ENCODE measurements at places on chromosomes 6 and 20. TPM values are rescaled to one million over a fixed set of nuclear protein-coding genes. Genes with fewer than 3 reads are reported as not detected.

TBCC gene
- 25.6 TPM for total RNA-seq

HLA-DQB1 gene
- total RNA-seq, result 39.2 TPM

SRPK1 gene
- 91.0 TPM for total RNA-seq

PPIL6 gene
- 1.0 TPM for total RNA-seq

NT5E gene
- 0.33 TPM for total RNA-seq

MOG gene
- total RNA-seq, result 0.55 TPM

CLPSL1 gene
- total RNA-seq, result not detected

SLC2A4RG gene
- total RNA-seq, result 37.9 TPM

ZBP1 gene
- total RNA-seq, result not detected

TMEM200A gene
- 6.4 TPM for total RNA-seq

DNA sequence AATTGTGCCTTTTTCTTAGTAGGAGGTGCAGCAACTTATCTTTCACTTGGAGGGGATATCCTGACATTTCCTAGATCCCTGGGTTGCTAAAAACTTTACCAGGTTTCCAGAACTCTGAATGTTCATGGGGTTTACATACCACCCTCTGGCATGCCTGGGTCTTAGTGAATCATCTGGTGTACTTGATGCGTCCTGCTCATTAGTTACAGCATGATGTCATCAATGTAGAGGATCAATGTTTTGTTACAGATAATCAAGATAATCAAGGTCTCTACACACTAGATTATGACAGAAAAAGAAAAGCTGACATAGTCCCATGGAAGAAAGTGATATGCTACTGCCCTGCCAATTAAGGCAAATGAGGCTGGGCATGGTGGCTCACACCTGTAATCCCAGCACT lies 27.0 kb downstream of the FITM2 start:
- no peaks in the 10 kb centered on the region for H3K27me3 ChIP-seq
- no peak for DNase-seq
- H3K27ac ChIP-seq, result no peak overlapping the region
- H3K36me3 ChIP-seq, result no peaks in the 10 kb centered on the region
- no peaks in the 10 kb centered on the region for H3K4me1 ChIP-seq

GRCh38 chr6:26032340-26033084 lies 54.7 kb upstream of the HFE start:
- H3K27me3 ChIP-seq, result no peaks in the 10 kb centered on the region
- H3K4me1 ChIP-seq, result no peaks in the 10 kb centered on the region
- DNase-seq, result peak; percentile 49
- H3K4me3 ChIP-seq, result peak overlapping the region; percentile 95

GRCh38 chr20:46073443-46073842 lies 16.3 kb downstream of the NCOA5 start:
- peaks cover 7% of the 10 kb centered on the region for H3K36me3 ChIP-seq
- H3K4me3 ChIP-seq, result peak overlapping the region; percentile 12
- no peak for DNase-seq
- H3K4me1 ChIP-seq, result peaks cover 17% of the 10 kb centered on the region
- no peaks in the 10 kb centered on the region for H3K27me3 ChIP-seq

DNA sequence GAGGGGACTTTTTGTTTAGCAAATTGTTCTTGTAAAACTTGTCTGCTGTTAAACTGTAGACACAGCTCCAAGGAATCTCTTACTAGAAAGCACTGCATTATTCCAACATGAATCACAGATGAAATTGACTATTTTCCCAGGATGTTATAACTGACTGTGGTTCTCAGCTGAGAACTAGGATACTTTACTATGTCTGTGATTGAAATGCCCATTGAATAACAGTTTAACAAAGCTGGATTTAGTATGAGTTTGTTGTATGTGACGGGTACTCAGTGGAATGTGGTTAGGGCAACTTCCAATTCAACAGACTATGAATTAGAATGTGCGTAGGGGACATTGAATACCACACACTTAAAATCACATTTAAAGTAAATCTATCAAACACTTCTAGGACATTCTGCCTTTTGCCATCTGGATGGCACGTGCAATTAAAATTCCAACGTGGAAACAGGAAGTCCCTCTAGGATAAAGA lies 193.4 kb upstream of the PREP start:
- H3K4me1 ChIP-seq, result peaks cover 3% of the 10 kb centered on the region
- DNase-seq, result no peak
- H3K27ac ChIP-seq, result no peak overlapping the region
- H3K4me3 ChIP-seq, result no peak overlapping the region
- no peaks in the 10 kb centered on the region for H3K27me3 ChIP-seq

DNA sequence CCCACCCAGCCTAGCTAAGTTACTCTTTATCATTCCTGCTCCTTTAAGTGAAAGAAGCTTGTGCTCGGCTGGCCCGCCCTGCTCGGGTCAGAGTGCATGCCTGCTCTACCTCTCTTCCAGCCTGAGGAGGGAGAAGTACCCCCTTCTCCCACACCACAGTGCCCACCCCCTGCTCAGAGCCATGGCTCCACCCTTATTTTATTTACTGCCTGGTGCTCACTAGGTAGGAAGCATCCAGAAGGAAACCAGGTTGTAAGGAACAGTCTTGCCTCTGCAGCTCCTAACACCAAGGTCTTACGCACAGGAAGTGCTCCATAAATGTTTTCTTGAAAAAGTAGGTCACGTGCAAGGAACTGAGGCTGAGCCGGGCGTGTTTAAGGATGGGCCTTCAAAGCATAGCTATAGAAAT lies 105.7 kb upstream of the SNX9 start:
- 0 out of 2 replicates have a peak, but pooled peaks cover 3% of the 10 kb centered on the region for H3K4me1 ChIP-seq
- no peak overlapping the region for H3K27ac ChIP-seq
- no peak for DNase-seq
- no peaks in the 10 kb centered on the region for H3K27me3 ChIP-seq

GRCh38 chr6:163098827-163099479 lies 315.6 kb upstream of the QKI start:
- H3K27ac ChIP-seq, result no peak overlapping the region
- peaks cover 3% of the 10 kb centered on the region for H3K4me1 ChIP-seq

DNA sequence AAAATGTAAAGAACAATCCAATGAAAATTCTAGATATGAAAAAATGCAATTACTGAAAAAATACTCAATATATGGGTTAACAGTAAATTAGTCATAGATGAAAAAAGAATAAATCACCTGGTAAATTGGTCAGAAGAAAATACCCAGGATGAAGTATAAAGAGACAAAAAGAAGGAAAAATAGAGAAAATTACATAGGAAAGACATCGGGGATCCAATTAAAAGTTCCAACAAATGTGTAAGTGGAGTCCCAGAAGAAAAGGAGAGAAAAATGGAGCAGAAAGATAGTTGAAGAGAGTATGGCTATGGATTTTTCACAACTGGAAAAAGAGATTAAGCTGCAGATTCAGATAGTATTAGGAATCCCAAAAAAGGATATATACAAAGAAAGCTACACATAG lies 18.7 kb upstream of the UFL1 start:
- H3K36me3 ChIP-seq, result peaks cover 46% of the 10 kb centered on the region
- H3K4me1 ChIP-seq, result no peaks in the 10 kb centered on the region
- H3K27me3 ChIP-seq, result no peaks in the 10 kb centered on the region
- H3K4me3 ChIP-seq, result no peak overlapping the region
- no peak overlapping the region for H3K27ac ChIP-seq
- DNase-seq, result no peak

DNA sequence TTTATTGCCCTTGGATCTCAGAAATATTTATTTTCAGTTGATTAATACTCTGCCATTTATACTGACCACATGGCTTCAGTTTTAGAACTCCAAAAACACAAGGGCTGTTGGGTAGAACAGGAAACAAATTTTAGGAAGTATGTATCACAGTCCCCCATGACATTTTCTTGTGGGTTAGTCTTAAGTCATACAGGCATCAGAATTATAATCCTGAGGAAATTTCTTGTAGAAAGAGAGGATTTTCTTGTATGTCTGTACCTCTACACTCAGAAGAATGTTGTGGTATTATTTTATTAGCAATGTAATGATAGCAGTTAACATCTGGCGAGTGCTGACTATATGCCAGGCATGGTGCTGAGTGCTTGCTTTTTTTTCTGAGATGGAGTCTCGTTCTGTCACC lies 302.9 kb downstream of the CLIC5 start:
- H3K27ac ChIP-seq, result no peak overlapping the region
- no peaks in the 10 kb centered on the region for H3K4me1 ChIP-seq
- H3K4me3 ChIP-seq, result no peak overlapping the region
- no peaks in the 10 kb centered on the region for H3K36me3 ChIP-seq
- DNase-seq, result no peak
- H3K27me3 ChIP-seq, result no peaks in the 10 kb centered on the region

GRCh38 chr20:17572034-17572638 lies 2.3 kb downstream of the DSTN start:
- 0 out of 3 replicates have a peak, but pooled peaks cover 2% of the 10 kb centered on the region for H3K36me3 ChIP-seq
- no peak for DNase-seq
- peaks cover 19% of the 10 kb centered on the region for H3K4me1 ChIP-seq
- H3K4me3 ChIP-seq, result peak overlapping the region; percentile 40
- H3K27ac ChIP-seq, result no peak overlapping the region

DNA sequence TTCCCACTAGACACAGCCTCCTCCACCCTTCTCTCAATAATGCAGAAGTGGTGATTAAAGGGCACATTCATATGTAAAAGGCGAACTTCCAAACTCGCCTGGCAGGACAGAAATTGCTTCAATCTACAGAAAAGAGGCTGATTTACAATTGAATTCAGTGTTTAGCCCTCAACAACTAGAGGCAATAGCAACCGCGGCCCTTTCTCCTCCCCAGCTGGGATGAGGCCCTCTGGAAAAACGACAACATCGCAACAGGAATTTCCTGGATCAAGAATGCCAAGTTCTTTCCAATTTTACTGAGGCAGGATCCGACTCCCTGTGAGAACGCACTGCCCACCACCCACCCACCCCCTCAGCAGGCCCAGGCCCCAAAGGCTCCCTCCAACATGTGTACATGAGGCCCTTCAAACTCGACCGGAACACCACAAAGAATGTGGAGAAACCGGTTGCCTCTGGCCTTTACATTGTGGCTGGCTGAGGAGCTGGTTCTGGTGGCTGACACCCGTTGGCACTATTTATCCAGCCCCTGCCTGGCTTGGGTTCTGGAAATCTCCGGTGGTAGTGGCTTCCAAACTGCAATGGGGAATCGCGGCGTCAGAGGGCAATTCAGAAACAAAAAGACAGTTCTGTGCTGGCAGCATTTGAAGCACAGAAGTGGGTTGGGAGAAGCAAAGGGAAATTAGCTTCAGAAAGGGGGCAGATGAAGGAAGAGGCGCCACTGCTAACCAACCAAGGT lies 36.8 kb downstream of the ZMYND8 start:
- DNase-seq, result peak; percentile 94
- peaks cover 34% of the 10 kb centered on the region for H3K4me1 ChIP-seq
- H3K4me3 ChIP-seq, result peak overlapping the region; percentile 74
- H3K27me3 ChIP-seq, result no peaks in the 10 kb centered on the region

- H3K36me3 ChIP-seq, result 0 out of 2 replicates have a peak, but pooled peaks cover 9% of the 10 kb centered on the region
- DNase-seq, result no peak
- no peaks in the 10 kb centered on the region for H3K27me3 ChIP-seq
- no peak overlapping the region for H3K27ac ChIP-seq
- no peak overlapping the region for H3K4me3 ChIP-seq
Measured at GRCh38 chr20:31915491-31916280, 36.2 kb downstream of the PDRG1 start.

- H3K4me1 ChIP-seq, result no peaks in the 10 kb centered on the region
- H3K27me3 ChIP-seq, result no peaks in the 10 kb centered on the region
- no peak for DNase-seq
- H3K36me3 ChIP-seq, result no peaks in the 10 kb centered on the region
- no peak overlapping the region for H3K27ac ChIP-seq
Measured at GRCh38 chr6:166204852-166205650, 37.4 kb upstream of the TBXT start.

Data from H9 (cell line).